Ascending aorta (tissue), 2 donors: ENCODE measurements at places on chromosomes 7 and 10.

DNA sequence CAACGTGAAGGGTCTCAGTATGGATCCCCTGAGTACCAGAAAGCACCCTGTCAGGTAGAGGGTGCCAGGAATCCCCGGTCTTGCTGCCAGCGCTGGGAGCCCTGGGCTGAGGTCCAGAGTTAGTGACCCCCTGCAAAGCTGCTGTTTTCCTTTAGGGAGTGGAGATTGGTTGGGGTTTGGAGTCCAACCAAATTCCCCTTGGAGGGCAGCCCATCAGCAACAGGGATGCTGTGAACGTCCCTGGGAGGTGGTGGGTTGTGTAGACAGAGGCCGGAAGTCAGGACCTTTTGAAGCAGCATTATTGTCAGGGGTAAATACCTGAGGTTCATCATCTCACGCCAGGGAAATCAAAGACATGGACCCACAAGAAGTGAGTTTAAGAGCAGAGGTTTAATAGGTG lies 104.2 kb downstream of the COL26A1 start:
- no peaks in the 10 kb centered on the region for H3K36me3 ChIP-seq
- H3K27me3 ChIP-seq, result no peaks in the 10 kb centered on the region
- H3K4me1 ChIP-seq, result no peaks in the 10 kb centered on the region
- DNase-seq, result no peak

GRCh38 chr10:50619882-50620281 lies 3.9 kb downstream of the SGMS1 start:
- H3K27me3 ChIP-seq, result no peaks in the 10 kb centered on the region
- H3K4me3 ChIP-seq, result no peak overlapping the region
- peaks cover 12% of the 10 kb centered on the region for H3K4me1 ChIP-seq
- DNase-seq, result no peak

GRCh38 chr10:90635111-90635765 lies 222.6 kb downstream of the HTR7 start:
- no peak overlapping the region for H3K4me3 ChIP-seq
- peaks cover 22% of the 10 kb centered on the region for H3K4me1 ChIP-seq

DNA sequence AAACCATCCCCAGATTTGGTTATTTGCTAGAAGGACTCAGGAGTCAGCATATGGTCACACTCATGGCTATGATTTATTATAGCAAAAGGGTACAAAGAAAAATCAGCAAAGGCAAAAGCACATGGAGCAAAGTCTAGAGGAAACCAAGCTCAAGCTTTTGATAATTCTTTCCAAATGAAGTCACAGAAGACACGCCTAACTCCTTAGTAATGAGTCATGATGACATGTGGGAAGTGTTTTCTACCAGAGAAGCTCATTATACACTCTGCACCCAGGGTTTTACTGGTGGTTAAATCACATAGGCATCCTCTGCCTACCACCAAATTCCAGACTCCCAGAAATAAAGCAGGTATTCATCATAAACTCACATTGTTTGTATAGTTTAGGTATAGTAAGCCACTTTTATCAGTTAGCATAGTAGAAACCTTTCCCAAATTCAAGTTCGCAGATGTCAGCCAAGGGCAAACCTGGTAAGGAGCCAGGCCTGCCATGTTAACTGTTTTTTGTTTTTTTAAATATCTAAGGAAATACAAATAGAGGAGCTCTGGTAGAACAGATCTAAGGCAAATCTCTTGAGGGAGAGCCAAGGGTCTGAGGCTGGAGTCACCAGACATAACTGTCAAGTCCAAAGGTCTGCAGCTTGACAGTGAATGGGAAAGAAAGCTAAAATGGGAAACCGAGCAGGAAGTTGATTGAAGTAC lies 15.4 kb upstream of the HIBADH start:
- DNase-seq, result no peak
- no peaks in the 10 kb centered on the region for H3K27me3 ChIP-seq
- H3K27ac ChIP-seq, result peak overlapping the region; percentile 86
- no peaks in the 10 kb centered on the region for H3K36me3 ChIP-seq

- no peaks in the 10 kb centered on the region for H3K36me3 ChIP-seq
- H3K27ac ChIP-seq, result no peak overlapping the region
- H3K4me3 ChIP-seq, result no peak overlapping the region
- H3K4me1 ChIP-seq, result peaks cover 3% of the 10 kb centered on the region
- H3K27me3 ChIP-seq, result no peaks in the 10 kb centered on the region
These were observed 182.8 kb downstream of the CPEB3 start for GRCh38 chr10:92108120-92108519.

- peaks cover 4% of the 10 kb centered on the region for H3K4me1 ChIP-seq
- H3K36me3 ChIP-seq, result no peaks in the 10 kb centered on the region
- no peak overlapping the region for H3K4me3 ChIP-seq
- no peak overlapping the region for H3K27ac ChIP-seq
These were observed 277.6 kb downstream of the KCNMA1 start for GRCh38 chr10:77359950-77360520.

GRCh38 chr7:52455571-52455970 lies 579.9 kb upstream of the POM121L12 start:
- no peaks in the 10 kb centered on the region for H3K36me3 ChIP-seq
- H3K27me3 ChIP-seq, result no peaks in the 10 kb centered on the region
- DNase-seq, result no peak
- no peaks in the 10 kb centered on the region for H3K4me1 ChIP-seq
- H3K4me3 ChIP-seq, result no peak overlapping the region

DNA sequence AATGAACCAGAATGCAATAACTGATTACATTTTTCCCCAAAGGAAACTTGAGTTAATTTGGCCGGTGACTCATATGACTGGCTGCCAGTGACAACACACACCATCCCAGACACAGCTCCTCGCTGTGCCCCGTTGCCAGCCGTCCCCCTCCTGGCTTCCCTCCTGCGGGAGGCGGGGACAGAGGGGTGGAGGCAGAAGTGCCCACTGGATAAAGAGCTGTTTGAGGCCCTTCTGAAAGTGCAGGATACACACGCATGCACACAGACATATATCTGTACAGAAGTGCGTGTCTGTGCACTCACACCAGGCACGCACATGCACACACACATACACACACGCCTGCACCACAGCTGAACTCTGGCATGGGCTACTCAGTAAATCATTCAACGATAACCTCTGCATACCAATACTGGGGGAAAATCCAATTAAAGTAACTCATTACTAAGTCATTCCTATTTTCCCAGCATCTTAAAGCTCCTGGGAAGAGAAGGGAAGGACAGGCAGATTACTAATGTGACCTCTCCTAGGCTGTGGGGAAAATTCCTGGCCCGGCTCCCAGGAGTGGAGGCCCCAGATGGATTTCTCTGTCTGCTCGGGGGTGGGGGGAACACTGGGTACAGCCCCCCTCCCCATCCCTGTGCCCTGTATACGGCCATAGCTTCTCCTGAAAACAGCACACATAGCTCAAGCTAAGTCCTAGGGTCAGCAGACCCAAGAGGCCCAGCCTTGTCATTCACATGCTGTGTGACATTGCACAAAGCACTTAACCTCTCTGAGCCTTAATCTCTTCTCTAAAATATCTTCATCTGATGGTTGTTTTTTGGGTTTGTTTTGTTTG lies 52.3 kb upstream of the MYL10 start:
- DNase-seq, result peak; percentile 93
- H3K27ac ChIP-seq, result peak overlapping the region; percentile 51
- H3K36me3 ChIP-seq, result no peaks in the 10 kb centered on the region
- no peaks in the 10 kb centered on the region for H3K27me3 ChIP-seq
- peaks cover 11% of the 10 kb centered on the region for H3K4me1 ChIP-seq

- DNase-seq, result no peak
- H3K4me3 ChIP-seq, result no peak overlapping the region
- no peaks in the 10 kb centered on the region for H3K4me1 ChIP-seq
These were observed 508.8 kb downstream of the TYW1 start for GRCh38 chr7:67505449-67505848.

DNA sequence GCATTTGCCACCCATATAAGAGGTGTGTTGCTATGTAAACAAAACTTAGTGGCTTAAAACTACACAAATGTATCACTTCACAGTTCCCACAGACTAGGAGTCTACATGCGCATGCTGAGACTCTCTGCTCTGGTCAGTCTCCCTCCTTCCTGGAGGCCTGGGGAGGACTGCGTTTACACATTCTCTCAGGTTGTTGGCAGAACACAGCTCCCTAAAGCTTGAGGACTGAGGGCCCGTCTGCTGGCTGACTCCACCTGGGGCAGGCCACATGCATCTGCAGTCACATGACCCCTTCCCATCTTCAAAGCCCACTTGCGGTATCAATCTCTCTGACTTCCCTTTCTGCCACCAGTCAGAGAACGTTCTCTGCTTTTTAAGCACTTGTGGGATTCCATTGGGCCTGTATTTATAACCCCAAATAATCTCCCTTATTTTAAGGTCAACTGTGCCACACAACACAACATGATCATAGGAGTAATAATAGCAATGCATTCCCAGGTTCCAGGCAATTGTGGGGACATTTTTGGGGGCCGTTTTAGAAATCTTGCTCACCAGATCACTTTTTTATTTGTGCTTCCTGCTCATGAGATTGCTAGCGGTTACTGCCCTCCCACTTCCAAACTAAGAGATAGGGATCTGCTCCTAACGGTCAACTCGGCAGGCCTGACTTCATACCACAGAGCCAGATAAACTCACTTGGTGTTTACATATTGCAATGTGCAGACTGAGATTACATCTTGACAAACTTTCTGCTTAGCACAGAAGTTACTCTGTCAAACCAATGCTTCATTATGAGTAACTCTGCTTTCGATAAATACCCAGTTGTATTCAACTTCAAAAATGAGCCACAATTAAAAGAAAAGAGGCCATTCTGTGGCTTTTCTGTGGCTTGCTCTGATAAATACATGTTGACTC lies 96.3 kb downstream of the ALOX5 start:
- H3K27ac ChIP-seq, result no peak overlapping the region
- no peak for DNase-seq
- no peaks in the 10 kb centered on the region for H3K27me3 ChIP-seq

DNA sequence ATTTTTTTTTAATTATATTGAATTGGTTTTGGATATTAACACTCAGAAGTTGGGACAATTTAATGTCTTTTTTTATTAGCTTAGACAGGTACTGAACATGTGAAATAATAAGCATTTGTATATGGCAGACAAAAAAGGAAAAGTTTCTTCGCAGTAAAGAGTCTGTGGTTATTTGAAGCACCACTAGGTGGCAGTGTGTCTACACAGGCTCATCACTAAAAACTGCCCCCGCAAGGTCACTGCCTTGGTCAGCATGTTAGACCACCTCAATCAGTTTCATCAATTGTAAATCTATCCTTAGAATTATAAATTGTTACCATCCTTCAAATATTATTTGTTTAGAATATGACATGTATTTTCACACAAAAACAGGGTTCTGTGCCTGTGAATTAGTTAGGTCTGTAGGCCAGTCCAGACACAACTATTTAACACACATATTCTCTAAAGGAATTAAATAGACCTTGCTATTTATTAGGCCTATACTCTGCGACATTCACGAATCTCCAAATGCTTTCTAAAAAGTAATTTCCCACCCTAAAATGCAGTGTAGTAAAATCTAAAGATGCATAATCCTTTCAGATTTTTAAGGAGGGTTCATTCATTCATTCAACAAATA lies 17.0 kb downstream of the PNLIPRP3 start:
- H3K36me3 ChIP-seq, result no peaks in the 10 kb centered on the region
- no peak overlapping the region for H3K4me3 ChIP-seq
- no peaks in the 10 kb centered on the region for H3K27me3 ChIP-seq
- no peak for DNase-seq

- DNase-seq, result no peak
- H3K36me3 ChIP-seq, result no peaks in the 10 kb centered on the region
- no peaks in the 10 kb centered on the region for H3K27me3 ChIP-seq
- H3K27ac ChIP-seq, result no peak overlapping the region
These were observed 108.2 kb upstream of the EGR2 start for GRCh38 chr10:62924344-62924748.

DNA sequence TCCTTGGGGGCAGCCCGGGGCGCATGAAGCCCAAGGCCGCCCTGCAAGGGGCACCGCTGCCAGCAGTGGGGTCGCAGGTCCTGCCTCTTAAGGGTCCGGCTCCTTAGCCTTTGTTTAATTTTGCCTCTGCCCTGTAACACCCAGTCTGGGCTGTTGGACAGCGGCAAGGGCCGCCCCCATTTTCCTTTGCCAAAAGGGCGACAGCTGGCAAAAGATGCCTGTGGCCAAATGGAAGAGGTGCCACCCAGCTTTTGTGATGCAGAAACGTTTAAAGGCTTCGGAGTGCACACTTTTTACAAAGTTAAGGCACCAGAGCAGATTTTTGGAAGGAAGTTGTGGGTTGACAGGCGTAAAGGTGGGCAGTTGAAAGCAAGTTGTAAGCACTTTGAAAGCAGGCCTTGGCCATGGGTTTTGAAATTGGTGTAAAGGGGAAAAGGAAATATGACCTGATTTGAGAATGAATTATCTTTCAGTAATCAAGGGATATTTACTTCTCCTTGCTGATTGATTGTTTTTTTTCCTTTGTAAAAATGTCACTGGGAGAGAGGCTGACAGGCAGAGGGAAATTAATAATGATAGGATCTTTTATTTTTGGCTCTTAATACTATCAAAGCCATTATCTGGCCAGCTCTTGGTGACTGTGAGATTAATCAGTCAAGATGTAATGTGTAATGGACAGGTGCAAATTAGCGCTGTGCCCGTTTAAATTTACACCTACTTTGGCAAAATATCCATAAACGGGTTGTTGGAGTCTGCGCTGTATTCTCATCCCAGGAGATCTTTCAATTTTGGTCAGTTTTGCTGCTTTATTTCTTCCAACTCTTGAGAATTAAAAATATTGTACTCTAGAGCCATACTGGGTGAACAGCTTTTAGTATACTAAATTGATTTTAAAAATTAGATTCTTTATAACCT lies 1.2 kb downstream of the CASD1 start:
- peaks cover 3% of the 10 kb centered on the region for H3K4me1 ChIP-seq
- peak overlapping the region; percentile 96 for H3K27ac ChIP-seq
- no peaks in the 10 kb centered on the region for H3K27me3 ChIP-seq
- H3K36me3 ChIP-seq, result no peaks in the 10 kb centered on the region
- peak; percentile 69 for DNase-seq

GRCh38 chr10:71331736-71332135 lies 12.7 kb downstream of the SLC29A3 start:
- DNase-seq, result no peak
- H3K4me3 ChIP-seq, result no peak overlapping the region
- H3K27ac ChIP-seq, result no peak overlapping the region
- no peaks in the 10 kb centered on the region for H3K4me1 ChIP-seq
- H3K27me3 ChIP-seq, result no peaks in the 10 kb centered on the region

GRCh38 chr7:22156205-22156604 lies 200.7 kb downstream of the RAPGEF5 start:
- no peak overlapping the region for H3K4me3 ChIP-seq
- H3K36me3 ChIP-seq, result peaks cover 31% of the 10 kb centered on the region
- H3K27ac ChIP-seq, result no peak overlapping the region
- DNase-seq, result no peak
- H3K4me1 ChIP-seq, result no peaks in the 10 kb centered on the region
